GM13977 (cell line): ENCODE measurements at places on chromosomes 3 and 15.

GRCh38 chr15:96699871-96700401 is 369.4 kb downstream of the NR2F2 start:
- DNase-seq, result no peak

DNA sequence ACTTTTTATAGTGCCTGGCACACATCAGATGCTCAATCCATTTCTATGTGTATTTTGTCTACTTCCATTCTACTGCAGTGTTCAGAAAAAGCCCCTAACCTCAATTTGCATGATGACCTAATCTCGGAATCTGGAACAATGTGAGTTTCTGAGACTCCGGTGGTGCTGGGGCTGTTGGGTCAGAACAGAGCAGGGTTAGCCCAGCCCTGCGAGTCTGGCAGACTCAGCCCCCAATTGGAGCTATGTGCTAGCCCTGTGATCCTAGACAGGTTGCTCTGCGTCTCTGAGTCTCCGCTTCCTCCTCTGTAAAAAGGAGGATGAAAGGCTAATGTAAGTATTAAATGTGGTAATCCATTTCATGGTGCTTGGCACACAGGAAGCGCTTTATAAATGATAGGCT is 95.0 kb upstream of the ICE2 start:
- DNase-seq, result no peak

- DNase-seq, result no peak
Observed at GRCh38 chr3:88810455-88810854, 297.0 kb upstream of the EPHA3 start.

- no peak for DNase-seq
Observed at GRCh38 chr3:131110087-131110486, 83.4 kb downstream of the NEK11 start.

- DNase-seq, result no peak
Observed at GRCh38 chr3:70811880-70812279, 499.4 kb upstream of the MDFIC2 start.

DNA sequence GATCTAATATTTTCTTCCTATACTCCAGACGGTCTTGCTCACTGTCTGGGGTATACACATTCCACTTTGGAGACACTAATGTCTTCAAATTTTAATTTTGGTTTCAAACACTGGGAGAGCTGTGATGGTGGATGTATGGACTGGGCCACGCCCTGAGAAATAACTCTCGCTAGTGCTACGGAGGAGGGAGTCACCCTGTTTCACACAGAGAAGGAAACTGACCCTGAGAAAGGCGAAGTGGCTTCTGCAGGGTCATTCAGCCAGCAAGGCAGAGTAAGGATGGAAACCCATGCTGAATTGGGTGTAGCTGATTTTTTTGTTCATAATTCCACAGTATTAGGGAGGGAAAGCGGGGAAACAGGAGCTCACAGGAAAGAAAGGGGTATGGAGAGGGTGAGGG is 8.6 kb upstream of the SKIC8 start:
- DNase-seq, result no peak

GRCh38 chr3:13537909-13538296 is 11.0 kb upstream of the FBLN2 start:
- DNase-seq, result no peak

GRCh38 chr3:196179380-196180308 is 31.6 kb downstream of the ZDHHC19 start:
- DNase-seq, result peak; percentile 88

GRCh38 chr3:66279168-66279567 is 58.4 kb downstream of the SLC25A26 start:
- no peak for DNase-seq

DNA sequence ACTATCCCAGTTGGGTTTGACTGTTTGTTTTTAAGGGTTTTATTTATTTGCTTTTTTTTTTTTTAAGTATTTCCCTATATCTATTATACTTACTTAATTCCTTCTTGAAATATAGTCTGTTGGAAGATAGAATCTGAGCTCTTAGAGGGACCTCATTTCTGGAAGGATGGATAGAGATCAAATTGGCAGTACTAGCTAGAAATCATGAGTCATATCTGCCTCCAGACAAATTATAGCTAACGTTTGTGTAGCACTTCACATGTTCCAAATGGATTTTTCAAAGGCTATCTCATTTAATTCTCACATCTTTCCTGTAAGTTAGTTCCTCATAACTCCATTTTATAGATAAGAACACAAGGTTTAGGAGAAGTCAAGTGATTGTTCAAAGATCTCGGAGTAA is 384.7 kb downstream of the ZIC1 start:
- DNase-seq, result no peak

DNA sequence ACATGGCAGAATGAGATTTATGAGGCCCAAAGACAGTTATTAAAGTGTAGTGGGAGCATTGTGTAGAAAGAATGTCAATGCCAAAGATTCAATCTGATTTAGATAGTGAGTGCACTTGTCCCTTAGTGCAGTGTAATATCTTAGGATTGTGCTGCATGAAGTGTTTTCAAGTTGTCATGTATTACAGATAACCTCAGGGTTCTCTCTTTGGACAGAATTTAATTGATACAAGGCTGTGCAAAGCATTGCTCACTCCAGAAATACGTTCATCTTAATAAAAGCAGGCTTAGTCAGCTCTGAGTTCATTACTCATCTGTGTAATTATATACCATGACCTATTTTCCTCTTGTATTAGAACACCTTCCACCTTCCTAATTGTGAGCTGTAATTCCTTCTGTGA is 16.0 kb upstream of the GPR171 start:
- no peak for DNase-seq

DNA sequence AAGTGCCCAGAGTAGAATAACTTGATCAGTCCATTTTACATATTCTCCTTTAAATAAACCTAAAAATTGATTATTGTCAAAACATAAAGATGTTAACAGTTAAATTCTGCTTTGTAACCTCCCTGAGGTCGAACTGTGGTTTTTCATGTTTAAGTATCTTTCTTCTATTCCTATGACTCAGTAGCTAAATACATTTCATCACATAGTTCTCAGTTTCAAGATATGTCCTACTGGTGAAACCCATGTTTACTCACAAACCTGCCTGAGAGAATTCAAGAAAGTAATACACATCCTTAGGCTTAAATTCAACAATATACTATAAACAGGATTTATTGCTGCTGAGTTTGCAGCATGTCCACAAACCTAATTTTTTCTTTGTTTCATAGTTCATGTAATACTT is 692.9 kb downstream of the ZPLD1 start:
- peak; percentile 36 for DNase-seq

DNA sequence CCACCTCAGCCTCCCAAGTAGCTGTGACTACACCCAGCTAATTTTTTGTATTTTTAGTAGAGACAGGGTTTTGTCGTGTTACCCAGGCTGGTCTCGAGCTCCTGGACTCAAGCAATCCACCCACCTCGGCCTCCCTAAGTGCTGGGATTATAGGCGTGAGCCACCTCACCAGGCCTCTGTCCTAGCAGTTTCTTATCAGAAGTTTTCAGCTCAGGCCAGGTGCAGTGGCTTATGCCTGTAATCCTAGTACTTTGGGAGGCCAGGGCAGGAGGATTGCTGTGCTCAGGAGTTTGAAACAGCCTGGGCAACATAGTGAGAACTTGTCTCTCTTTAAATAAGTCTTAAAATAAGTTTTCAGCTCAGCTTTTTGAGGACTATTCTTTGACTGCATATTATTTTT is 48.4 kb downstream of the SGO1 start:
- DNase-seq, result no peak

DNA sequence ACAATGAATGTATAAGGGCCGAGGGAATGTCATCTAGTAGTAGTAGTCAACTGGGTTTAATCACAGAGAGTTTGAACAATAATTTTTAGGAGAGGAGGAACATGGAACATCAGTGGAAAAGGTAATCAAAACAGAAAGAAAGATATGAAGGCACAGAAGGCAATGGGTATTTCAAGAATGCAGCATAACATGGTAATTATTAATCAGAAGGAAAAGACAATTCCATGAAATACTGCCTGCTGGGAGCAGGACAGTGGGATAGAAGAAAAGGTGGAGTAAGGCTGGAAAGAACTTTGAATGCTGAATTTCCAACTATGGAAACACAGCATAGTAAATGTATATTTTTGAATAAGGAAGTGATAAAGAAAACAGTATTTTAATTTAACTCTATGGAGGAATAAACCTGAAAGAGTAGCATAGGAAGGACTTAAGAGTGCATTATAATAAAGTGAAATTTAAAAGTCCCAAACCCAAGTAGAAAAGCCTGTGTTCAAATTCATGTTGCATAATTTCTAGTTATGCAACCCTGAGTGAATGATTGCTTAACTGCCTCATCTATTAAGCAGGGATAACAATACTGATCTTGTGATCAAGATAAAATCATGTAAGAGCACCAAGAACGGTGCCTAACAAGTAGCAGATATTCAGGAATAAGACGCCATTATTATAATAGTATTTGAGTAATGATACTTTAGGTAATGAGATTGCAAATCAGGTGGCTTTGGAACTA is 357.7 kb downstream of the TBC1D5 start:
- no peak for DNase-seq

GRCh38 chr15:77481670-77482069 is 61.0 kb downstream of the HMG20A start:
- no peak for DNase-seq

DNA sequence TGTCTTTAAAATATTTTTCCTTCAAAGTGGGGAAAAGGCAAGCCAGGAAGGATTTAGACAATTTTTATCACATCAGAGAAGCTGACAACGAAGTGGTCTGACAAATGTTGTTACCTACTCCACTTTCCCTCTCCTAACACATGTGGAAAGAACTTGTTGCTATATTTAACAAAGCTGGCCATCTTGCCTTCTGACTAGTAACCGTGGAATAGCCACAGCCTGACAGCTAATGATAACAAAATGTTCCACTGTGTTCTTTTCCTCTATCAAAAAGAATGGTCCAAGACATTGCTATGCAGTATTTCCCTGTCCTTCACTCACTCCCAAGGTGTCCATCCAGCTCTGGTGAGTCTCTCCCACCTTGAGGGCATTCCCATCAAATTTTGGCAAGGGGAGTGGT is 481.4 kb upstream of the THBS1 start:
- no peak for DNase-seq

- DNase-seq, result no peak
Observed at GRCh38 chr3:89326997-89327396, 219.6 kb downstream of the EPHA3 start.

DNA sequence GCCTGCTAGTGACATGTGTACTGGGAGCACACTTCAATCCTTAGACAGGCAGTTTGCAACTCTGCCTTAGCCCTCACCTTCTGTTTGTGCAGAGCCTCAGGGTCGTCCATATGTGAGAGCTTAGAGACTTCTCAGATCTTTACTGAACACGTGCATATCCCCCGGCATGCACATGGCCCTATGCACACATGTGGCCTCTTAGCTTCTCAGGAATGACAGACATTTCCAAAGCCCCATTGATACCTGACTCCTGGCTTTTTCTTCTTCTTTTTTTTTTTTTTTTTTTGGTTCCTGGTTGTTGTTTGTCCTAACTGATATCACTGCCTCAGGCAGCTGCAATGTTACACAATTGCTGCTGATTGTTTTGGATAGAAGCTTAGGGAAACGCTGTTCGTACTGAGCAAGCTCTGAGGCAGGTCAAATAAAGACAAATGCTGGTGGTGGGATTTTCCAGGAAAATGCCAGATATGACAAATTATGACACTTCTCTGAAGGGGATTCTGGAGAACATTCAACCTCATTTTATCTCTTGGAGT is 107.2 kb upstream of the RGMA start:
- DNase-seq, result no peak

- DNase-seq, result no peak
Observed at GRCh38 chr3:79236496-79236895, 531.3 kb downstream of the ROBO1 start.

GRCh38 chr3:125177746-125178145 is 34.8 kb downstream of the SLC12A8 start:
- DNase-seq, result no peak

DNA sequence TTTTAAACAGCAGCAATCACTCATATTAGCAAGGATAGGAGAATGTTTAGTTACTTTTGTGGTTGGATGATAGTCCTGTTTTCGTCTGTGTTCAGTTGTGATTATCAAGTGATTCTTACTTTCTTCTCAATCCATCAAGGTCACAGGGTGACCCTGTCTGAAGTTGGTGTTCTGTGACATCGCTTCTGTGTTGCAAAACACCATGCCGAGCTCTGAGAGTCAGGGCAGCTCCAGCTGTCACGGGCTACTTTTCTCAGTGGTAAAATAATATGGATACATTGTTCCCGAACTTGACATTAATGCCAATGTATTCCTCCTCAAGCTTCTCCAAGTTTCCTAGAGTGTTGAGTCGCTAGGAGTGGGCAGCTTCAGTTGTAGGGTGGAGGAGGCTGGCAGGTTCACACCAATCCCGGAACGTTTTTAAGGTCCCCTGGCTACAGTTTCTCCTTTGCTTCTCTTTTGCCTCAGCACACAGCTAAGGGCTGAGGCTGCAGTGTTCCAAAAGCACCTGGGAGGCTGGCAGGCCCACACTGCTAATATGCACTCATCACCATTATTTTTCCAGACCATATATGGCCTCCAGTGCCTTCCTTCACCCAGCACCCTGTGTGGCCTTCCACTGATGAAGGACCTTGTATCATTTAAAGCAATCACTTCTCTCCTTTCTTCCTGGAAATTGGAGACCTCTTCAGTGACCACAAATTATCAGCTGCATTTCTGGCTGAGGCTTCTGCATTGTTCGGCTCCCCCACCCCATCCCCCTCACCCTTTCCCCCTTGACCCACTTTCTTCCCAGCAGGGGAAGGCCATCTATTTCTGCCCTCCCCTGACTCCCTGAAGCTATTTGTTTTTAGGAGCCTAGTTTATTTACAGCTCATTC is 25.8 kb downstream of the COLQ start:
- DNase-seq, result no peak

GRCh38 chr15:29890336-29891095 is 68.2 kb upstream of the TJP1 start:
- no peak for DNase-seq

DNA sequence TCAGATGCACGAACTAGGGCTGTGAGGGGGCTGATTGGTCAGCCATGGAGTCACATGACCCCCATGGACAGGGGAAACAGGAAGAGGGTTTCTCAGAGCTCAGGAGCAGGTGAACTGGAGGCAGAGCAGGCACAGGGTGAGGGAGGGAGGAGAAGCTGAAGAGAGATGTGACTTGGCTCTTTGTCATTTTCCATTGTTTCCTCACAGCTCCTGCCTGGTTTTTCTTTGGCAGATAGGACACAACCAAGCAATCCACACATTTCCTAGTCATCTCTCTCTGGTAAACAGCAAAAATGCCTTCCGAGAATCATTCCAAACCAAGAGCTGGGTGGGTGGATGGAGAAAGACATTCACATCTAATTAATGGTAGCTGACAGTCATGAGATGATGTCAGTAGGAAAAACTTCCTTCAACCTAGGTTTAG is 43.4 kb upstream of the LMCD1 start:
- no peak for DNase-seq

- DNase-seq, result no peak
Observed at GRCh38 chr15:49927189-49927861, 191.7 kb downstream of the ATP8B4 start.
